ENCODE measurements at places on chromosomes 5 and 9.

- DNase-seq, result no peak
Measured at GRCh38 chr5:180286-180918, 10.9 kb upstream of the LRRC14B start.

DNA sequence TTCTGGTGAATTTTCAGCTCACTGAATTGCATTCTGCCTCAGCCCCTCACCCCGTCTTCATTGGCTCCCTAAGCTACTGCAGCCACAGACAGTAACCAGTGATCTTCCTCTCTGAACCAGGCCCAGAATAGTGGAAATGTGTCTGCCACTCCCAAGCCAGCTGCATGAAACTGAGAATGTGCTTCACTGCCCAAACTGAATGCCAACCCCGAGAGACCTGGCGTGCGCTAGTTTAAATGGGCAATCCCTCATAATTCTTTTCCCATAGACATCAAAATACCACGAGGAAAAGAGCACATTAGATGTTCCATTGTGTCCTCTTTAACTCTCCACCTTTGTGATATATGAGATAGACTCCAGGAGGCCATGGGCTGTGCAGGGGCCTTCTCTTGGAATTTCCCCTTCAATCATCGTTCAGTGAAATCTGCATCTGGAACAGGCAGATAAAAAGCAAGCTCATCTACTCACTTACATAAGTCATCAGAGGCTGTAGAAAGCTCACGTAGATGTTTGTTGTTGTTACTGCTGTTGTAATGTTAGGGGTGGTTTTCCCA lies 320.2 kb downstream of the NFIB start:
- DNase-seq, result no peak

DNA sequence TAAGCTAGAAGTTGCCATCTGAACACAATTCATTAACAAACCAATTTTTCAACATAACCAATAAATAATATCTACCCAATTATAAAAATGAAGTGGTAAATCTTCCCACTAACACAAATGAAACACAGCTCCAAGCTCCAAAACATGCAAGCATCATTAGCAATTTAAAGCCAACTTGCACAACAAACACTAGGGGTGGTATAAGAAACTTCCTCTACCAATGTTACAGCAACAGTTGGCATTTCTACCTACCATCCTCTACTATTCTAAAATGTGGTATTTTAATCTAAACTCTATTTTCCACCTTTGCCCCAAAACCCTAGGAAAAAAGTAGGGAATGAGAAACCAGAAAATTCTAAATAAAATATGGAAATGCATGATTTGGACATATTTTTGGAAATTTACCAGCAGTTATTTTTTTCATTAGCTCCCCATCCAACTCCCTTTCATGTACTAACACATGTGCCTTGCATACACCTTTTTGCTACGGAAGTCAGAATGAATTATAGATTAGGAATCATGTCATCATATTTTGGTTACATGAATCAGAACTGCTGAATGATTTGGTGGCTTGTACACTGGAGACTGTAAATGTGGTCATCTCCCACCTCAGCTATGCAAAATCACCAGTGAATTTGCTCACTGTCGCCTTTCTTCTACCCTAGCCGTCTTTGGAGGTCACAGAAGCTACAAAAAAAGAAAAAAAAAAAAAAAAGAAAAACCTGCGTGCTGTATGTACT lies 4.1 kb downstream of the NR6A1 start:
- no peak for DNase-seq

- no peak for DNase-seq
Measured at GRCh38 chr5:151134228-151134627, 23.4 kb downstream of the ANXA6 start.

DNA sequence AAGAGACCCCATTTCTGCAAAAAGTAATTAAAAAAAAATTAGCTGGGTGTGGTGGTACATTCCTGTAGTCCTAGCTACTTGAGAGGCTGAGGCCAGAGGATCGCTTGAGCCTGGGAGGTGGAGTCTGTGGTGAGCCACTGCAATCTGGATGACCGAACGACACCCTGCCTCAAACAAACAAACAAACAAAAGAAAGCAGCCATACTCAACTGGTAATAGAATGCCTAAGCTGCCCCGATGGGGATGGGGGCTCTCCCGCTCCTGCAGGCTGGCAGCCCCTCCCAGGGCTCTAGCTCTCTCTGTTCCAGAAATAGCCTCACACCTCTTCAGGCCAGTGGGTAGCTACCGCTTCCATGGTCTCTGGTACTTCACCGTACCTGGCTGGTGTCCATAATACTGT lies 241.8 kb downstream of the FANCC start:
- DNase-seq, result no peak

DNA sequence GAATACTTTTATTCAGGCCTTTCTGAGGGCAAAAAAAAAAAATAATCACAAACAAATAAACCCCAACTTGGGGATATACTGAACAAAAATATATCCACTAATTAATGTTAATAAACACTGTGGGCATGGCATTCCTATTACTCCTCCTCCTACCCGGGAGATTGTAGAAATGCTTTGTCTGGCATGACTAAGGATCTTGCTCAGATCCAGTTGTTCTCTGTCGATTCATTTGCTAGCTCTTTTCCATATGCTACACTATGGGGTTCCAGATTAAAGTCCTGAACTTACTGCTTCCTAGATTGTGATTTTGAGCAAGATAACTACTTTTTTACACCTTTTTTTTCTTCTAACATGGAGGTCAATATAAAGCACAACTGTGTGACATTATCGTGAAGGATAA lies 102.2 kb upstream of the PRR16 start:
- DNase-seq, result no peak

DNA sequence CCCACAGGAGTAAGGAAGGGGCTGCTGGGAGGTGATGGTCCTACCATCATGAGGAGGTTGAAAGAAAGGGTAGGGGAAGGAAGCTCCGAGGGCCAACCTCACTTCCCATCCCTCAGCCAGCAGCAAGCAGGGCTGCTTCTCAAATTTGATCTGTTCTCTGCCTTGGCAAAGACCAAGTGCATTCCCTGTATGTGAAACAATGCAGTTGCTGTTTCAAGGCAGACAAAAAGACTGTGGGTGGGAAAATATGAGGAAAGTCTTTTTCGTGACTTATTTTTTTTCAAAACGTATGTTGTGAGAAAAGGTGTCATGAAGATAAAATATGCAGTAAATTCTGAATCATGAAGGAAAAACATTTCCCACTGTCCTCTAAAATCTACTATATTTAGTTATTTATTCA lies 165.9 kb downstream of the ARSB start:
- DNase-seq, result no peak

- DNase-seq, result no peak
Measured at GRCh38 chr5:164505791-164506190, 1000.4 kb downstream of the MAT2B start.

GRCh38 chr9:77848897-77849296 lies 182.7 kb downstream of the GNAQ start:
- no peak for DNase-seq

- no peak for DNase-seq
Measured at GRCh38 chr5:124544366-124545055, 201.9 kb downstream of the ZNF608 start.

GRCh38 chr9:6565312-6565711 lies 80.2 kb downstream of the GLDC start:
- no peak for DNase-seq

DNA sequence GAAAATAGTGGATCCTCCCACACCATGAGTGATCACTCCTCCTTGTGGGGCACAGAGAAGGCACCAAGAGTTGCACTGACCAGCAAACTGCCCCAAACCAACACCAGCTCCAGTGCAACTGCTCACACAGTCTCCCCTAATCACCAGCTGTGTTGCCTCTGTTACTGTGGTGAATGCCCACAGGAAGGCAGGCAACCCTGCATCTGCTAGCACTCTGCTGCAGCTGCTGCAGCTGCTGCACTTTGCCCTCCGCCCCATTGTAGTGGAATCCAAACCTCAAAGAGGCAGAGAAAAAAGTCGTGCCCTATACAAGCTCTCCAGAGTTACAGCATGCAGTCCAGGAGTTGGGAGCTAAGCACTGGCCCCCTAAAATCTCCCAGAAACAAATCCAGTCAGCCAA lies 339.6 kb downstream of the TRIM36 start:
- DNase-seq, result no peak

- DNase-seq, result no peak
Measured at GRCh38 chr9:123927625-123928532, 2.0 kb downstream of the DENND1A start.

GRCh38 chr9:99437145-99437544 lies 215.1 kb downstream of the SEC61B start:
- DNase-seq, result no peak

GRCh38 chr5:177995691-177996595 lies at the start of gene PROP1:
PROP1 (minus strand) TSS chr5:177996242; CDS start chr5:177995933, 309 bp downstream.
- no peak for DNase-seq

All from stimulated activated CD8-positive, alpha-beta memory T cell treated with anti-CD3 and anti-CD28 coated beads, Interleukin-2, amount 100 ng/mL, for 1 hour (primary cell).